ENCODE measurements at places on chromosomes 5 and 9.

- no peak for DNase-seq
Measured at GRCh38 chr5:4044881-4045280, 449.2 kb downstream of the IRX1 start.

DNA sequence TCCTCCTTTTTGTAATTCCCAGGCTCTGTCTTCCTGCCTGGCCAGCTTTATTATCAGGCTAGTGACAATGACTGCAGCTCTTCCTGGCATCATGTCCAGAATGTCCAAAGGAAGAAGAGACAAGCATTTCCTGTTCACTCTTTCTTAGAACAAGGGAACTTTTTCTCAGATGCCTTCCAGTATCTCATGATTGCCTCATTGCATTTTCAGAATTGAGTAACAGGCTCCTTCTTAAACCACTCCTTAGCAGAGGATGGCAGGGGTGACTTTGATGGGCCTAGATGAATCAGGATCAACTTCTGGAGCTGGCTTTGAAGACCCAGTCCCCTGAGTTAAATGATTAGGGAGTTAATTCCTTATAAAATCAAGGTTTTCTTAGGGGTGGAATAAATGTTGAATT lies 92.9 kb upstream of the RASGRF2 start:
- DNase-seq, result peak; percentile 4

GRCh38 chr5:42592401-42593140 lies 164.0 kb upstream of the CCDC152 start:
- no peak for DNase-seq

DNA sequence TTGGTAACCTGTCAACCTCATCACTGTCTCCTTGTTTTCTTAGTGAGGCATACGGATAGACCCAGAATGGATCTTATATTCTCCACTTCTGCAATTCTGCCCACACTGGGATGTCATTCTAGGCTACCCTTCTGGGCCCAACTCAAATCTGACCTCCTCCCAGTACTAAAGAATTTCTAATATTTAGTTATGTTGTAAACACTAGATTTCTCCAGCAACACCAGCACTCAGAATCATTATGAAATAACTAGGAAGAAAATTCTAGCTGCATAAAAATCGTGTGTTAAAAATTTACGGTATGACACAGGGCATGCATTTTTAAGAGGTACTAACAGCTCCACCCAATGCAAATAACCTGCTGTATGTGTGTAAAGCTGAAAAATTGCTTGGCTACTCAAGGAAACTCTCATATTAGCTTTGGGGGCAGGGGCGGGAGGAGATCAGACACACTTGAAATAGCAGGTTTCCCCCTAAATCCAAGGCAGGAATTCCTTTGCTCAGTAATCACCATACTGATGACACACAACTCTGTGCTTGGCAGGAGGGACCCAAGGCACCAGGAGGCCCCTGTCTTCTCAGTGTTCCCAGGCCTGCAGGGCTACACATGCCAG lies 27.3 kb downstream of the MACROH2A1 start:
- DNase-seq, result peak; percentile 68

DNA sequence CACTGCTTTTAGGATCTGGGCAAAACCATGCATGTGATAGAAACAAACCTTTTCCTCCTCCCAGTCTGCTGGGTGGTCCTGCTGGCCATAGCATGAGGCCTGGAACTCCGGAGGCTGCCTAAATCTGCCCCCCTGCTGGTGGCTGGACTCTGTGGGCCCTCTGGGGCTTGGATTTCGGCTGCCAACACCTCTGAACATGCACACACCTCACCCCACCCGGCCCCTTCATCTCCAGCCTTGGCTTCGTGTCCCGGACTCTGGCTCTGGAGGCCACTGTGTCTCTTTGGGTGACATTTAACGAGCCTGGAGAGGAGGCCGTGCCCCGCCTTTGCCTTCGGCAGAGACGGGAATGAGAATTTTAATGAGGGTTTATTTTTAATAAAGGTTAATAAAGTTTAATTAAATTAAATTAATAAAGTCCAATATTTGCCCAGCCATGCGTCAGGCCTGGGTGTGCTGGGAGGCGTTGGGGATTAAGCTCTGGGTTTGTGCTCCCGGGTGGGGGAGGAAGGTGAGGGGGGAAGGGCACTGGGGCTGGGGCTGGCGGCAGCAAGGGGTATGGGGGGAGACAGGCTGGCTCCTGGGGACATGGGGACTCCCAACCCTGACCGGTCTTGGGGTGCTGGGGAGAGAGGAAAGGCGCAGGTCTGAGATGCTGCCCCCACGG lies 251.8 kb downstream of the PBX3 start:
- no peak for DNase-seq

GRCh38 chr9:137162505-137163364 lies 7.1 kb downstream of the LRRC26 start:
- DNase-seq, result no peak

GRCh38 chr5:78243639-78244038 lies 50.9 kb downstream of the AP3B1 start:
- DNase-seq, result peak; percentile 63

- peak; percentile 88 for DNase-seq
Measured at GRCh38 chr5:83306572-83307241, 164.8 kb upstream of the VCAN start.

DNA sequence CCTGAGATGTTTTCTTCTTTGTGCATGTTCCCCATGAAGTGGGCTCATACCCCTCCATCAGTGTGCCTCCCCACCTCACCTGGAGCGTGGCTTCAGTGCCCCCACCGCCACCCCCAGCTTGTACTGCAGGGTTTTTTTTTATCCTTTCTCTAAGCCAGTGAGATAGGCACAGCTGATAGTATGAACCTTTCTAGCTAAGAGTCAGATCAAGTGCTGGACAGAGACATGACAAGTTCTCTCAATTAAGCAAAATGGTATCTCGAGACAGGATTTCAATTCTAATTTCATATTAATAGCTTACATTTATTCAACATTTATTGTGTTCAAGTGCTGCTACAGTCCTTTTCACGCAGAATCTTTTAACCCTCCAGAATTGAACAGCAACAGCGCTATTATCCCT lies 55.7 kb downstream of the NDFIP1 start:
- no peak for DNase-seq

GRCh38 chr9:129875181-129875611 lies 39.9 kb downstream of the USP20 start:
- DNase-seq, result no peak

DNA sequence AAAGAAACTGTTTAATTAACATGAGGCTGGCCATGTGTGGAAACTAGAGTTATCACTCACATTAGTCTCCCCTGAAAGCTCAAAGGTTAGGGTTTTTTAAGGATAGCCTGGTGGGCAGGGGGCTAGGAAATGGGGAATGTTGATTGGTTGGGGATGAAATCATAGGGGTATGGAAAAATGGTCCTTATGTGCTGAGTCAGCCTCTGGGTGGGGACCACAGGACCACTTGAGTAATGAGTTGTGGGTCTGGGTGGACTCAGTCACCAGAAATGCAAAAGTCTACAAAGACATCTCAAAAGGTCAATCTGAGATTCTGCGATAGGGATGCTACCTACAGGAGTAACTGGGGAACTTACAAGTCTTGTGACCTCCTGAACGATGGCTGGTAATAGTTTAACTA lies 362.8 kb downstream of the DMAC1 start:
- no peak for DNase-seq

DNA sequence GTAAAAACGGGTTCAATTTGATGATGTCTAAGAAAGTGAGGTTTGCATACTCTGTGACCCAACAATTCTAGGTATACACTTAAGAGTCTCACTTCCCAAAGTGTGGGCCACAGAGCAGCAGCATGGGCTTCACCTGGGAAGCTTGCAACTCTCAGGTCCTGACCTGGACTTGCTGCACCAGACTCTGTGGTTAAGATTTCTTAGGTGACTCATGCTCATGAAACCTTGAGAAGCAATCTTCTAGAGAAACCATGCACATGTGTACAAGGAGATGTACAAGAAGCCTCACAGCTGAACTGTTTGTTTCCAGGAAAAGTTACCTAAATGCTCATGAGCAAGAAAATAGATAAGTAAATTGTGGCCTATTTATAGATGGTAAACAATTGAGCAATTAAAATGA lies 30.0 kb downstream of the DNAJC21 start:
- peak; percentile 47 for DNase-seq

DNA sequence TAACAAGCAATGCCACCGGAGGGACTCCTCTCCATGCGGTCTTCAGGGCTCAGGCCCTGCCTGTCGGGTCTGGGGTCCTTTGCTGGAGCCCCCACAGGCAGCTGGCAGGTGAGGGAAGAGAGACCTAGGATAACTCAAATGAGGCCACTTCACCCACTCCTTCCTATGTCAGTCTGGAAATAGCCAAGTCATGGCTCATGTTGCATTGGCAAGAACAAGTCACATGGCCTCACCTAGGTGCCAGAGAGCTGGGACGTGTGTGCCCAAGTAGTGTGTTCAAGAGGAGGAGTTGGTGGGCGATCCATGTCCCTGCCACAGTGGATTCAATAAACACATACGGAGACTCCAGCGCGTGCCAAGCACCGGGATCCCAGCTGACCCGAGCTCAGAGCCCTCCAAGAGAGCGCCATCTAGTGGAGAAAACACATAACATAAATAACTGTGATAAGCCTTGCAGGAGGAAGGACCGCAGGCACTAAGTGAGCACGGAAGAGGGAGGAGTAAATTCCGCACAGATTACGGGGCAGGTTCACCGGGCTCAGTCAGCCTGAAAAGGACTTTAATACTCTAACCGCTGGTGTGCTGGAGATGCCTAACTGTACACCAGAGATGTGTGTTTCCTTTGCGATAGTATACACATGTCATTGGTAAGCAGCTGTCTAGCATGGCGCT lies 580.8 kb downstream of the CCDC171 start:
- peak; percentile 75 for DNase-seq

- peak; percentile 75 for DNase-seq
Measured at GRCh38 chr9:77433675-77434445, 214.3 kb downstream of the GNA14 start.

DNA sequence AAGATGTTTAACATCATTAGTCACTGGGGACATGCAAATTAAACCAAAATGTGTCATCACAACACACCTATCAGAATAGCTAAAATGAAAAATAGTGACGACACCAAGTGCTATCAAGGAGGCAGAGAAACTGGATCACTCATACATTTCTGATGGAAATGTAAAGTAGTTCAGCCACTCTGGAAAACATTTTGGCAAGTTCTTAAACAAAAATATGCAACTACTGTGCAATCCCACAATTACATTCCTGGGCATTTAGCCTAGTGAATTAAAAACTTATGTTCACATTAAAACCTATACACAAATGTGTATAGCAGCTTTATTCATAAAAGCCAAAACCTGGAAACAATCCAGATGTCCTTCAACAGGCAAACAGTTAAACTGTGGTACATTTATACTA lies 53.1 kb downstream of the SVEP1 start:
- DNase-seq, result peak; percentile 97

DNA sequence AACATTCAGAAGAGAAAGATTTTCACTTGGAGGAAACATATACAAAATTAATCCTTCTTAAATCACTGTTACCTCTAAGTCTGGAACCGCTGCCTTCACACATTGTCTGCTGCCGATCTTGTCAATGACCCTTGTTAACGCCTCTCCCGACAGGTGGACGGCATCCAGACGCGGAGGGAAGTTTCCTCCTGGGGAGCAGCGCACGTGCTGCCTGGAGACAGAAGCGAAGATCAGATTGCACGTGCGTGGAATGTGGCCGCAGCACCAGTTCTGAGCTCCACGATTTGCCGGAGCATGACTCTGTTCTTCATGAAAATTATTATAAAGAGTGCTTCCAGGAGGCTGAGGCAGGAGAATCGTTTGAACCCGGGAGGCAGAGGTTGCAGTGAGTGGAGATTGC lies 183.6 kb upstream of the IRX4 start:
- DNase-seq, result no peak

DNA sequence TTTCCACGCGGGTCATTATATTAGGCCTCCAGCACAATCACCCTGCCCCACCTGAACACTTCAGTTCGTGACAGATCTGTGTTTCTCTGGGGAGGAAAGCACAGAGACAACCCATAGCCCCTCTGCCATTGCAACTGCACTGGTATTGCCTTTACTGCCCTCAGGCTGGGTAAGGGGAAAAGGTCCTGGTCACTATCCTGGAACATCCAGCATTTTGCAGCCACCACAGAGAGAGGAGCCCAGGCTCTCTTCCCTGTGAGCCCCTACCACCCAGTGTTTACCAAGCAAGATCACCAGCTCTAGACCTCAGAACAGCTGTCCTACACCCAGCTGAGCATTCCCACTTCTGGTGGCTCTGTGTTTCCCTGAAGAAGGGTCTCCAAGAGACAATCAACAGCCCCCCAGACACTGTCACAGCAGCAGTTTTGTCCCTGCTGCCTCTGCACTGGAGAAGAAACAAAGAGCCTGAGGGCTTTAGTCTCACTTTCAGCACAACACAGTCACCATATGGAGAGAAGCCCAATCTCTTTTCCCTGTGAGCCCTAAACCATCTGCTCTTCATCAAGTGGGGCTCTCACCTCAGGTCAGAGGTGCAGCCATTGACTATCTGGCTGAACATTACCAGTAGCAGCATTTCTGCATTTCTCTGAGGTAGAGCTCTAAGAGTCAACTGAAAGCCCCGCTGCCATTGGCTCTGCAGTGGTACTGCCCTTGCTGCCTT lies 655.2 kb upstream of the FAM174A start:
- DNase-seq, result no peak

- peak; percentile 6 for DNase-seq
Measured at GRCh38 chr9:14478175-14479162, 164.5 kb upstream of the NFIB start.

- DNase-seq, result no peak
Measured at GRCh38 chr5:35963381-35963843, 25.0 kb upstream of the CAPSL start.

GRCh38 chr5:99169309-99169708 lies 240.5 kb upstream of the CHD1 start:
- DNase-seq, result no peak
